Stimulated activated CD4-positive, alpha-beta T cell treated with anti-CD3 and anti-CD28 coated beads, Interleukin-15, amount 100 ng/mL, for 1 hour (primary cell): ENCODE measurements at places on chromosomes 2 and 18.

GRCh38 chr2:118936936-118937335 is 5.1 kb upstream of the MARCO start:
- no peak for DNase-seq

GRCh38 chr2:15795426-15795825 is 144.9 kb upstream of the MYCN start:
- DNase-seq: no peak

- no peak for DNase-seq
Measured at GRCh38 chr2:178506101-178506500, 25.8 kb downstream of the PLEKHA3 start.

- DNase-seq: no peak
Measured at GRCh38 chr18:59957957-59958356, 58.2 kb downstream of the PMAIP1 start.

GRCh38 chr2:110864731-110865130 is 132.4 kb downstream of the ACOXL start:
- no peak for DNase-seq

DNA sequence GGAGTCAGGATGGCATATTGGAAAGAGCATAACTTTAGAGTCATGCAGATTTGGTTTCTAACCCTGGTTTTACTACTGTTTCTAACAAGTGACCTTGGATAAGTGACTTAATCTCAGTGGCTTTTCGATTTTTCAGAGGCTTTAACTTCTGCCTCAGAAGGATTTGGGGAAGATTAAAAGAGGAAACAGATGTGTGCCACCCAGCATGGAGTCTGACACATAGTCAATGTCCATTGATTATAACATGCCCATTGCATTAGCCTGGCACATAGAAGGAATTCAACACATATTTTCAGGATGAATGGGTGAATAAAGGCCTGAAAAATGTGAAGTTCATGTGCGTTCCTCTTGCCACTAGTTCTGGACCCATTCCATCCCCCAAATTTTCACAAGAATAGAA is 438.2 kb downstream of the EPHA4 start:
- DNase-seq: no peak

DNA sequence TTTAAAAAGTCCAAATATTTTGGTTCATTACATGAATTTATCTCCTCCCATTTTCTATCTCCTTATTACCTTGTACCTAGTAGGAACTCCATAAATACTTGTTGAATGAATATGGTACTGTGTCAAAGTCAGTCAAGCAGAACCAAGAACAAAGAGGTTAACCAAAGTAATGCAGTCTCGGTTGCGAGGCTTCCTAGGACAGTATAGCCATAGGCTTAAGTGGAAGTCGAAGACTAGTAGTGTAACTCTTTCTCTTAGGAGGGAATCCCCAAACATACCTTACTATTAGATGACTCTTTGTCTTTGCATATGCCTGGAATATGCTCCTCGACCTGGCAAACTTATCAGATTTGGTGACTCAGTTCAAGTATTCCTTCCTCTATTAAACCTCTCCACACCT is 4.8 kb downstream of the LIPT1 start:
- DNase-seq: no peak

DNA sequence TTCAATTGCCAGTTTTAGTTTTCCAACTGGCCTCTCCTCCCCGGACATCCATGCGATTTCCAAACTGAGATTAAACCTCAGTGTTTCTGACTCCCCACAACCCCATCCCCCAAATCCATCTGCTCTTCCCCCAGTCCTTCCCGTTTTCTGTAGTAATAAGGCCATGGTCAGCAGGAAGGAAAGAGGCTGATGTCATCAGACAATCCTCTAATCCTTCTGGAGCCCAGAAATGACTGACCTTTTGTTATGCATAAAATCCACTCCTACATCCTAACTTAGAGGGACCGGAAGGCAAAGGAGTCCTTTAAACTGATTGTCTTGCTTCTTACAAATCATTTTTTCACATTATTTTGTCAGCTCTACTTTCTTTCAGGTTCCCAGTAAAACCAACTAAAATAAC is 155.8 kb downstream of the INO80D start:
- DNase-seq: no peak

GRCh38 chr2:234241656-234242458 is 191.4 kb downstream of the SPP2 start:
- DNase-seq: no peak

DNA sequence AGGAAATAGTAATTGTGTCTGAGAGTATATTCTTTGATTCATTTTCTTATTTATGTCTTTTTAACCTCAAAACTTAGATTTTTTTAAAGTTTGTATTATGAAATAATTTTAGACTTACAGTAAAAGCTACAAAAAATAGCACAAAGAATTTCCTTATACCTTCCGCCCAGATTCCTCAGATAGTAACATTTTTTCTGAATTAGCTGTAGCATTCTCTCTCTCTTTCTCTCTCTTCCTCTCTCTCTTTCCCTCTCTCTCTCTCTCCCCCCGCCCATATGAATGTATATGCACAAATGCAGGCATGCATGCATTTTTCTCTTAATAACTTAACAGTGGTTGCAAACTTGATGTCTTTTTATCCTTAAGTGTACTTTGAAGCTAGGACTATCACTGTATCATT is 361.1 kb upstream of the NRP2 start:
- no peak for DNase-seq

DNA sequence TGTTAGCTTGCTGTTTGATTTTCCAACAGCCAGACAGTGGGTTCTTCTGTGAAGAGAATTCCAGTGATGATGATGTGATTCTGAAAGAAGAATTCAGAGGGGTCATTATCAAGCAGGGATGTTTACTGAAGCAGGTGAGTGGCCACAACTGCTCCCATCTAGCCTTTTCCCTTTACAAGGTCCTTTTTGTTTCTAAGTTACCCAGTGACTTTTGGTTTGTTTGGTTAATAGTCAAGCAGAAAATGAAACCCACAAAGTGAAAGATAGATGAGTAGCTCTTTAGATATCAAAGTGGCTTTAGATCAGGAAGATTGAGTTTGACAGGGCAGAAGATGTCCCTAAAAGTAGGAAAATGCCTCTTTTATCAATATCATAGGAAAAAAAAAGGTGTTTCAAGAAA is 23.3 kb downstream of the PLEK start:
- no peak for DNase-seq

GRCh38 chr18:68056936-68057335 is 540.4 kb upstream of the DSEL start:
- no peak for DNase-seq

- DNase-seq: no peak
Measured at GRCh38 chr18:11726556-11726955, 37.5 kb downstream of the GNAL start.

DNA sequence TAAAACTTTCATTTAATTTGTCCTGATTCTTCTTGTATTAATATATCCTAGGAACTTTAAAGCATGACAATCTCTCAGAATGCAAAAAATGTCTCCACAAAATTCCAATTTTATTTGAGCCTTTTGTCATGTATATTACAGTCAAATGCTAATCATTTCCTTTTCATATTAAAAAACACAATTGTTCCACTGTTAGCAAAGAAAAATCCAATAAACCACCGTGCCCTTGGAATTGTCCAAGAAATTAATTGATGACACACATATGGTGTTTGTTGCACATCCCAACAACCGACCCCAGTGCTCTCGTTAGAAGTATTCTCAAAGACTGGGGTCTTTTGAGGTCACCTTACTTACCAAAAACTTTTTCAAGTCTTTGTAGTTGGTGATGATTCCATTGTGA is 28.1 kb downstream of the GFPT1 start:
- DNase-seq: no peak

DNA sequence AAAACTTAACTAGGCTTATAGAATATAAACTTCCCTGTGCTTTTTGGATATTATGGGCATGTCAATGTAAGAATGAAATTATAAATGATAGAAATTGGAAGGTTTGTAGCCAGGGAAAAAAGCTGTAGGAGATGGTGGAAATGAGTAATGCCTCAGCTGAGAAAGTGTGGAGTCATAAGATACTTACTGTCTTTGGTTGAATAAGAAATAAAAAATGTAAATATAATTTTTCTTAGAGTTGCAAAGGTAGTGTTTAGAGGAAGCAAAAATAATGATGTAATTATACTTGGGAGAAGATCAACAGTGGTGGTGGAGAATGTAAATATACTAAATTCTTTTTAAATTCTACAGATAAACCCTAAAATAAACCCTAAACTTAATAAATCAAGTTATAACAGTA is 26.2 kb upstream of the RND3 start:
- no peak for DNase-seq

GRCh38 chr2:175012516-175012915 is 7.3 kb upstream of the CHN1 start:
- DNase-seq: no peak

DNA sequence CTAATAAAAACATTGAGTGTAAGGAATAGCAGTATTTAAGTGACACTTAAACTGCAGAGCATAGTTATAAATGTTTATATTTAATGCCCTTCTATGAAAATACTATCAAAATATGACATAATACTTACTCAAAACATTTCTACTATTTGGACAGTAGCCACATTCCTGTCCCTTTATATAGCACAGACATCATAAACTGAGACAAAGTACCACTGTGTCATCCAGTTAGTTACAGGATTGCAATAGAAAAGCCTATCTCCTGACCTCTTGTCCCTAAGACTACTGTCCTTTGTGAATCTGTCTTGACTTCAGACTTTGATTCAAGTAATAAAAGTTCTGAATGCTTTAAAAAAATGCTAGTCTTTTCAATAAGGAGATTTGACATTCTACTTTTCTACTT is 1528.5 kb upstream of the NXPH2 start:
- no peak for DNase-seq
